Activated CD8-positive, alpha-beta memory T cell treated with anti-CD3 and anti-CD28 coated beads for 24 hours (primary cell): ENCODE measurements at places on chromosomes 5 and 9.
A peak's percentile ranks its signal among the peaks of the same experiment; 100 is the strongest.

DNA sequence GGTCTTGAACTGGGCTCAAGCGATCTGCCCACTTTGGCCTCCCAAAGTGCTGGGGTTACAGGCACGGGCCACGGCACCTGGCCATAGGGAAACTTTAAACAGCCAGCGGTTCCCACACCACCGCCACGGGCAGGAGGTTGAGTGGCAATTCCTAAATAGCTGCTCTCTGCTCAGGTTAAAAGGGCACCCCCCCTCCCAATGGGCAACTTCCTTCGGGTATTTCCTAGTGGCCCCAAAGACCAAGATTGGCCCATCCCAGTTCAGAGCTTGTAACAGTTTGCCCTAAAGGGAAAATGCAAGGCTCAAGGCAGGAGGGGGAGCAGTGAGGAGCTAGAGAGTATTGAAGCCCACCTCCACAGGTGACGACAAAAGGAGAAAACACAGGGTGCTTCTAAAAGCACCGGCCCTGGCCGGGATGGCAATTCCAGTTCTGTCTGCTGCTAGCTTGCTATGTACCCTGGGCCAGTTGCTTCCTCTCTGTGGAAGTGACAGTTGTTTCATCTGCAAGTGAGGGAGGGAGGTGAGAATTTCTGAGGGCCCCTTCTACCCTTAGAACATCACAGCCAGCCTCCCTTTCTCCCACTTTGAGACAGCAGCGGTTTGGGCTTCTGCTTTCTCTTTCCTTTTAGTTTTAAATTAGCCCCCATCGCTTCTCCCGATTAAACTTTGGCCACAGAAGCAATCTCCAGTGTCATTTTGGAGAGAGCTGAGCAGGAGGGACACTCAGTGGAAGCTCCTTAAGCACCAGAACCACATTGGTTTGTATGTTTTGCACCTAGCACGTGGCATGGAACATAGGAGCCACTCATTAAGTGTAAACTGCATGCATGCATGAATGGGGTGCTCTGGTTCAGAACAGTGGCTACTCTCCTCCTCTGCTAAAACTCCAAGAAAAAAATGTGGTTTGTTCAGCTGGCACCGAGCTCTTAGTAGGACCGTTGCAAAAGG lies 17.3 kb upstream of the TNIP1 start:
- peak; percentile 76 for DNase-seq

DNA sequence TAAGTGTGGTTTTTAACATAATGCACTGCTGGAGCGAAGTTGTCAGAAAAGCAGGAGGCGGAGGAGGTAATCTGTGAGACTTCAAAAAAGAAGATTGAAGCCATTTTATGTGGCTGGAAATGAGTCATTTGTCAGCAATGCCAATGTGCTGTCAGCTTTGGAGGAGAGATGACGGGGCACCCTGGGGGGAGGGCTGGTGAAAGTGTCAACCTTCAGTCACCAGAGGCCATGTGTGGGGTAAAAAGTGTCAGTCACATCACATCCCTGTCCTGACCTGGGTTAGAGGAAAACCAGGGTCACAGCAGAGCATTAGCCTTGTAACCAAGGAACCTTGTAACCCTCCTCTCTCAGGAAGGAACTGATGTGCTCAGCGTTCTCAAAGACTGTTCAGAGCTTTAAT lies 59.1 kb downstream of the TLR4 start:
- no peak for DNase-seq

DNA sequence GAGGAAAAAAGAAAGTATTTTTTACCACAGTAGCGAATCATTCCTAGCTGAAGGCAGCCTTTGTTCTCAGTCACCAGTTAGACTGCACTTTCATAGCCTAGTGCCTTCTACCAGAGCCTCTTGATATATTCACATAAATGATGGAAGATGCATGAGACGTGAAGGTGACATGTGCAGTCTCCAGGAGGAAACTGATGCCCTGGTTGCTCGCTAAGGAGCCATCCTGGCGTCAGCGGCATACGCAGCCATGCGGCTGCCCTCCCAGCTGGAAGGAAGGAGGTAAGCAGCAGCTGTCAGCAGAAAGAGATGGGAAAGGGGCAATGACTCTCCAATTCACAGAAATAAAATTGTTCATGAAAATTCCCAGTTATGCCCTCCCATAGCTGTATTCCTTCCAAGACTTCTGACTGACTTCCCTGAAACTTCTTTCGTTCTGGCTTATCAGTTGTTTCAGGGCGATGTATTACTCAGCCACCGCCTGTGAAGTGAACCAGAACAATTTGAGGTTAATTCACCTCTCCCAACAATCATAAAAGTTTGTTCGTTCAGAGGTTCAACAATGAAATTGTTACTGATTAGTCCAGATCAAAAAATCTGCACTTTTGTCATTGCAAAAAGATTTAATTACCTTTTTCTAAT lies 331.2 kb downstream of the NR2F1-AS1 start:
- no peak for DNase-seq

DNA sequence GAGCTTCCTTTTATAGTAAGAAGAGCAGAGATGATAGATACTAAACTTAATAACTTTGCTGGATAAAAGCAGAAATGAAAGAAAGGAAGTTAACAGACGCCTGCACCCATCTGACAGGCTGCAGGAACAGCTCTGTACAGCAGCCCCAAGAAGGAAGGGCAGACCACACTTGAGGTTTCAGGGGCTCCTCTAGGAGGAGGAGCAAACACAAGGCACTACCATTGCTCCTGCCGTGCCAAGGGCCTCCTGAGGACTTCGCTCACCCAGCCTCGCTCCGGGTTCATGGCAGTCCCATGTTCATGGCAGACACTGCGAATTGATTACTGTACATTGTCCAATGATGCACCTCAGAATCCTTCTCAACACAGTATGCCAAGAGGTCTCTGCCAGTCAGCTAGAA lies 85.1 kb downstream of the AMBP start:
- no peak for DNase-seq

- no peak for DNase-seq
Observed at GRCh38 chr5:143752165-143752850, 59.7 kb upstream of the HMHB1 start.

GRCh38 chr5:109327570-109327969 lies 82.2 kb downstream of the PJA2 start:
- no peak for DNase-seq

DNA sequence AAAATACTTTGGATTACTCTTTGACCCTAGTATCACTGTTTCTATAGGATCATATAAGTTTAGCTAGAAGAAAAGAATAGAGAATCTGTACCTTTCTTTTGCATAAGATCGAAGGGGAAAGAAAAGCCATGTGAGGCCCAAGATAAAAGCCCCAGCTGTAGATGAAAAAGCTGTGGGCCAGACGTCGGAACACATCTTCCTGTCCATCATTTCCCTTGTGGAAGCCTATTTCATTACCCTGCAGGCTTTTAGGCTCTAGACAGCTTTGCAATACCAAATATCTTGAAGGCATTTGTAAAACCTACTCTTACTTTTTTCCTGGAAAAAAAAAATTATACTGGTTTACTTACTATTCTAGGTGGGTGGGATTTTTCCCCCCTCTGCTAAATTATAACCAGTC lies 10.0 kb downstream of the PALM2AKAP2 start:
- DNase-seq = no peak

DNA sequence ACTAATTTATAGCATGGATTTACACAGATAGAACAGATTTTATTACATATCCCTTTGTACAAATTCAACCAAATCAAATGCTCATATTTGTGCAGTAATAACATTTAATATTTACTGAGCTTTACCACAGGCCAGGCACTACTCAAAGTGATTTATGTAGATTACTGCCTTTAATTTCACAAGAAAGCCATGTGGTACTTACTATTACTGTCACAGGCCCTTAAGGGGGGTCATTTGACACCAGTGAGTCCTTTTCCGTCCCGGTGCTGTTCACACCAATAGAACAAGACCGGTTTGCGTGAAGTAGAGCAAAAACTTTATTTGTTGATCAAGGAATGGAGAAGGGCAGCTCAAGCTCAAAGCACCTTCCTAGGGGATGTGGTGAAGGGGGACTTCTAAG lies 308.5 kb upstream of the KCNN2 start:
- no peak for DNase-seq

GRCh38 chr9:32577316-32577715 lies 4.4 kb upstream of the NDUFB6 start:
- no peak for DNase-seq

- DNase-seq = no peak
Observed at GRCh38 chr5:14741801-14742440, 77.4 kb downstream of the OTULIN start.

DNA sequence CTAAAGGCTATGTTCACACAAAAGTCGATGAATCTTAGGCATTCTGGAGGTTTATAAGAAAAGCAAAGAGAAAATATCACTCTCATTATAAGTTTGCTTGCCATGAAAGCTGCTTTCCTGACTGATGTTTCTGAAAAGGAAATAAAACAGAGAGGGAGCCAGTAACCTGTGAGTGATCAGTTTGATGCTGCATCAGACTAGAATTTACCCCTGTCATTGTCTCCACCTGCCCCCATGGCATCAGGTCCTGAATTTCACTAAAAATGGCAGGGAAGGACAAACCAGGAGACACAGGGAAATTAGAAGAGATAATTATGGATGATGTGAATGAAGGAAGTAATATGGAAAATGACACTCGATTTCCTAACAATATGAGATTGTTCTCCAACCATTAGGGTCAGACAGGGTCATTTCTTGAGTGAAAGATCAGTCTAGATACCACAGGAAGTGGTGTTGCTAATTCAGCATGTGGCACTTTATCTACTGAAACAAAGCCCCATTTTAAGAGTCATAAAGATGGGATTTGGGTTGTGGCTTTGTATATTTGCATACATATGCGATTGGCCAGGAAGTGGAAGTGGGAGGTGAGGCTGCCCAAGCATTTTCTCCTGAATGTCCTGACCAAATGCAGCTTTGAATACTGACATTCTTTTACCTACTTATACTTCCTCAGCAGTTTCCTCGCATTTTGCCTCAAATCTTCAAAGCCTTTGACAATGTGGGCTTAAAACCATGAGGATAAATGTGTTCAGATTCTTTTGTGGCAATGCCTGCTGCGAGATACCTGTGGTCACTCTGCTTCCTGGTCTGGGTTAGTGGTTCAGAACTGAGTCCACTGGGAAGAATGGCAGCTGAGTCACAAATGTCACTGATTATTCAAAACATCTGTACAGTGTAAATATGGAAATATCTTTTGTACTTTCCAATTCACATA lies 29.7 kb downstream of the MEGF10 start:
- DNase-seq = no peak
